Endothelial cell of umbilical vein (primary cell): ENCODE measurements at places on chromosomes 4 and X.

GRCh38 chr4:99734583-99735322 lies 77.1 kb upstream of the C4orf54 start:
- no peaks in the 10 kb centered on the region for H3K36me3 ChIP-seq
- no peaks in the 10 kb centered on the region for H3K4me1 ChIP-seq
- no peak for DNase-seq
- H3K27ac ChIP-seq = no peak overlapping the region
- no peak overlapping the region for H3K4me3 ChIP-seq
- H3K27me3 ChIP-seq = no peaks in the 10 kb centered on the region

GRCh38 chrX:69238114-69238886 lies 73.0 kb upstream of the PJA1 start:
- H3K4me1 ChIP-seq = no peaks in the 10 kb centered on the region
- H3K27me3 ChIP-seq = no peaks in the 10 kb centered on the region
- H3K36me3 ChIP-seq = no peaks in the 10 kb centered on the region
- no peak for DNase-seq
- H3K27ac ChIP-seq = no peak overlapping the region

DNA sequence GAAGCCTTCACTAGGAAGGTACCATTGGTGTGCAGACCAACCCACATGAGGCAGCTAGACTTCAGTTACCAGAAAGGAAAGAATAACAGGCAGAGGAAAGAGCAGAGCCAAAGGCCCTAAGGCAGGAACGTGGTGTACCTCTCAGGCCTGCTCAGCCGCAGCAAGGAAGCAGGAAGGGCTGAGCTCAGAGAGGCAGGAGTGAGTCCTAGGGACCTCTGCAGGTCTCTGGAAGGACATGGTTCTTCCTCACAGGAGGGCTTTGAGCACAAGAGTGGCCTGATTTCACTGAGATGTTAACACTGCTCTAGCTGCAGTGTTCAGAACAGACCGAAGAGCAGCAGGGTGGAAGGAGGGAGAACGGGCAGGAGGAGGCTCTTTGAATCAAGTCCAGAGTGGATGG lies 124.6 kb downstream of the DCHS2 start:
- no peaks in the 10 kb centered on the region for H3K4me1 ChIP-seq
- no peak overlapping the region for H3K27ac ChIP-seq
- no peaks in the 10 kb centered on the region for H3K36me3 ChIP-seq
- DNase-seq = no peak

DNA sequence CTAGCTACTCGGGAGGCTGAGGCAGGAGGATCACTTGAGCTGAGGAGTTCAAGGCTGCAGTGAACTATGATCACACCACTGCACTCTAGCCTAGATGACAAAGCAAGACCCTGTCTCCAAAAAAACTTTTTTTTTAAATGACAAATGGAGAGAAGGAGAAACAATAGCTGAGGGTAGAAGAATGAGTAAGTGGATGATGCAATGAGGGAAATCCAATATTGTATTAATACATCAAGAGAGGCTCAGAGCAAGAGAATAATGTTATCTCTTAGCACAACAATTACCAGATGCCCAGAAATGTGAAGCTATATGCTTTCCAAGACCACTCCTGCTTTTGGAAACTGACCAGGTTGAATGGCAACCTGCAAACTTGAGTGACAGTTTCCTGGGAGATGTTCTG lies 19.9 kb upstream of the GPR173 start:
- H3K36me3 ChIP-seq = no peaks in the 10 kb centered on the region
- no peak overlapping the region for H3K4me3 ChIP-seq
- no peaks in the 10 kb centered on the region for H3K27me3 ChIP-seq
- H3K4me1 ChIP-seq = no peaks in the 10 kb centered on the region
- no peak overlapping the region for H3K27ac ChIP-seq

DNA sequence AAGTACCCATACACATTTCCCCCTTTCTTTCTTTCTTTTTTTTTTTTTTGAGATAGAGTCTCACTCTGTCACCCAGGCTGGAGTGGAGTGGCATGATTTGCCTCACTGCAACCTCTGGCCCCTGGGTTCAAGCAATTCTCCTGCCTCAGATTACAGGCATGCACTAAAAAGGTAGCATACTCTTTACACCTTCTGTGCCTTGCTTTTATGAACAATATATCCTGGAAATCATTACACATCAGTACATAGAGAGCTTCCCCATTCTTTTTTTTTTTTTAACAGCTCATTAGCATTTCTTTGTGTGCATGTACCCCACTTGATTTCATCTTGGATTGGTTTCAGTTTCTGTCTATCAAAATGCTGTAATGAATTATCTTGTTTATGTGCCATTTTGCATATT lies 18.6 kb upstream of the HSD17B10 start:
- no peaks in the 10 kb centered on the region for H3K27me3 ChIP-seq
- H3K27ac ChIP-seq = no peak overlapping the region
- no peaks in the 10 kb centered on the region for H3K36me3 ChIP-seq
- H3K4me3 ChIP-seq = no peak overlapping the region
- H3K4me1 ChIP-seq = no peaks in the 10 kb centered on the region

DNA sequence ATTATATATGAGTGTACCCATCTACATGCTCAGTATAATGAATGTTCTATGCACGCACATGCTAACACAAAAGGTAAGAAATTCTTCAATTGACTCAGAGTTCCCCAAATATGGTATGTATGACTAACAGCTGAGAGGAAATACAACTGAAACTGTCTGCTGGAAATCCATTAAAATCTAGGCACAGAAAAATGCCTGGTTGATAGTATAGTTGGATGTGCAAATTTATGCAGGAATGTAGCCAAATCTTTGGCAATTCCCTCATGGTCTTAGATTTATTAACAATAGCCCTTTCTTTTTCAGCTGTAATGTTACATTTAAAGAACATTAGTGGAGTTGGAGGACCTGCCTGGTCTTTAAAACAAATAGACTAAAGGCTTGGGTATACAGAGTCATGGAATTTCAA lies 5.5 kb downstream of the CAMK2D start:
- no peak overlapping the region for H3K27ac ChIP-seq
- H3K36me3 ChIP-seq = no peaks in the 10 kb centered on the region
- no peak overlapping the region for H3K4me3 ChIP-seq
- peaks cover 29% of the 10 kb centered on the region for H3K4me1 ChIP-seq
- no peaks in the 10 kb centered on the region for H3K27me3 ChIP-seq

GRCh38 chr4:77852892-77853495 lies 9.6 kb upstream of the MRPL1 start:
- H3K36me3 ChIP-seq = no peaks in the 10 kb centered on the region
- no peak for DNase-seq
- H3K4me1 ChIP-seq = peaks cover 27% of the 10 kb centered on the region
- H3K27ac ChIP-seq = no peak overlapping the region

- peak; percentile 58 for DNase-seq
- peak overlapping the region; percentile 78 for H3K27ac ChIP-seq
- peaks cover 16% of the 10 kb centered on the region for H3K4me1 ChIP-seq
Measured at GRCh38 chrX:9911487-9911886, 55.7 kb upstream of the CLDN34 start.

GRCh38 chr4:53489279-53489889 lies 101.9 kb downstream of the LNX1 start:
- H3K4me1 ChIP-seq = peaks cover 6% of the 10 kb centered on the region
- H3K4me3 ChIP-seq = no peak overlapping the region
- H3K27ac ChIP-seq = no peak overlapping the region
- H3K27me3 ChIP-seq = peaks cover 2% of the 10 kb centered on the region
- DNase-seq = peak; percentile 13

GRCh38 chr4:122674371-122674770 lies 53.5 kb upstream of the IL21 start:
- peak; percentile 57 for DNase-seq
- H3K4me3 ChIP-seq = no peak overlapping the region
- no peaks in the 10 kb centered on the region for H3K36me3 ChIP-seq

DNA sequence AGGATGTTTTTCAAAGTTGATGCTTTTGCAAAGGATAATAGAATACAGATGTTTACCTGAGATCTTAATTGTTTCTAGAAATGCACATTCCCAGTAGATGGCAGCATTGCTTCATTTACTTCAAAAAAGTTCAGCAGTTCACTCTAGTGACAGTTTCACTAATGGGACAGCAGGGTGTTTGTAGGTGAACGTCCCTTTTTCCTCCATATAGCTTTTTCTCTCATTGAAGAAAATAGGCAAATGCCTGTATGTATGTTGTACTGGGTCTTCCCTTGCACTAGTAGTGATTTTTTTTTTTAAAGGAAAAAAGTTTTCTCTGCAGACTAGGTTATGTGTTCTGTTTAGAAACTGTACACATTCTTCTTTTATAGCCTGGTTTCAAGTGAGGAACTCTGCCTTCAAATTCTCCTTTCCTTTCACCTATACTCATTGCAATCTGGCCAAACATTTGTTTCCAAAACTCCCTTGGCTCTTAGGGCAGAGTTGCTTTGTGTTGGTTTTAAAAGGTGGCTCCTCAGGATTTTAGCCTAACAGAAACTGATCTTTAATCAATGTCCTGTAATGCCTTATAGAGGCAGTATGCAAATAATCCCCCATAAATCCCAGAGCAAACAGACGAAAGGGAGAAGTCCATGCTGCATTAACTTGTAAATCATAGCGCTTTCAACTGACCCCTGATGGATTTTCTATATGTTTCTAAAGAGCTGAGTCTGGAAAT lies 86.3 kb downstream of the EGF start:
- H3K27me3 ChIP-seq = peaks cover 16% of the 10 kb centered on the region
- H3K4me3 ChIP-seq = no peak overlapping the region
- H3K4me1 ChIP-seq = no peaks in the 10 kb centered on the region
- H3K27ac ChIP-seq = no peak overlapping the region
- H3K36me3 ChIP-seq = no peaks in the 10 kb centered on the region

DNA sequence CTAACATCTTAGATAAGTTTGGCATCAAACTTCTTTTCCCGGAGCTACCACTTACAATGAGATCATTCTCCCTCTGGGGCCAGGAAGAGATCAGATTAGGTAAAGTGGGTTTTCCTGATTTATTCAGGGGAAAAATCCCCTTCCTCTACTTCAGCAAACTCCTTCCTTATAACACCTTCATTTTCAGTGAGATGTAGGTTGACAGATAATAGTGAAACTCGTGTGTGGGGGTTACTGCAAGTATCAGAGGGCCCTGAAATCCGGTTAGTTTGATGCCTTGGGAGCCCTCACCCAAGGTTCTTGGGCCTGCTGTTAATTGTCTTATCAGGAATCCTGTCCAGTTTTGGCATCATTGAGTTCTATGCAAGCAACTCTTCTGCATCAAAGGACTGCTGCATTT lies 10.8 kb downstream of the FTHL17 start:
- H3K27me3 ChIP-seq = no peaks in the 10 kb centered on the region
- H3K27ac ChIP-seq = no peak overlapping the region
- no peak overlapping the region for H3K4me3 ChIP-seq
- H3K4me1 ChIP-seq = no peaks in the 10 kb centered on the region

DNA sequence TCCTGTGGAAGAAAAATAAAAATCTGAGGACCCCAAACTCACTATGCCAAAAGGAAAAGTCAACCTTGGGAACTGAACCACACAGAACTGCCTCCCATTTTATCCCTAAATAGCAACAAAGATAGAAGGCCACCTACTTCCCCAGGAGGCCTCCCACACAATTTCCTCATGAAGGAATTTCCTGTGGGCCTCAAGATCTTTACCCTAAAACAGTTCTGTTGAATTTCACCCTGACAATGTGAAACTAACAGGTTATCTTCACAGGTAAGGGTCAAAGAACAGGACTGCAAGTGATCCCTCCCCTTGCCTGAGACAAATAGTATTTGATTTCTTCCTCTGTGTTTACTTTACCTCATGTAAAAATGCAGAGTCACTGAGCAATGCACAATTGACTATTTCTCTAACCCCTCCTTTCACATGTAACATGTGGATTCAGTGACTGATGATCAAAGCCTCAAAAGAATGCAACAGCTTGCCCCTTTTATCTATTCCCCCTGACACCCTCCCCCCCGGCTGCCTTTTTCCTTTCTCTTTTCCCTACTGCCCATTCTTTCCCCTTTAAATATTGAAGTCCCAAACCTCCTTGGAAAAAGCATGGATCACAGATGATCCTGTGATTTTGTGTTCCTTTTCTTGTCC lies 33.3 kb downstream of the MEPE start:
- no peaks in the 10 kb centered on the region for H3K4me1 ChIP-seq
- no peak for DNase-seq
- H3K4me3 ChIP-seq = no peak overlapping the region

DNA sequence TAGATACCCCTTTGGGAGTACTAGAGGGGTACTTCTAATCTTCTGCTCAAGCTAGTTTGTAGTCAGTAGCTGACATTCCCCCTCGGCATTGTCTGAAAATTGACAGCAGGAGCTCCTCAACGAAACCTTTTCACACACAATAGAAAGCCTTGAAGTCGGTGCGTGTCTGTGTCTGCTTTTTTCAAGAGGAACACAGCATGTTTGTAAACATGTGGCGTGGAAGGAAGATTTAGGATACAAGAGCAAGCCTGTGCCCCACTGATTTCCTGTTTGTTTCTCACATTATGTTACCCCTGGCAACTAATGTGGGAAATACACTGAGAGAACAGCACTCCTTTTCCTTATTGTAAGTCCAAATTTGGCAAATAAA lies 252.6 kb downstream of the ANKRD50 start:
- peaks cover 3% of the 10 kb centered on the region for H3K4me1 ChIP-seq
- no peak overlapping the region for H3K27ac ChIP-seq
- no peaks in the 10 kb centered on the region for H3K36me3 ChIP-seq
- peak; percentile 59 for DNase-seq
- no peaks in the 10 kb centered on the region for H3K27me3 ChIP-seq
- no peak overlapping the region for H3K4me3 ChIP-seq

GRCh38 chr4:42555828-42556227 lies 101.1 kb downstream of the ATP8A1 start:
- H3K27me3 ChIP-seq = no peaks in the 10 kb centered on the region
- H3K4me3 ChIP-seq = no peak overlapping the region
- no peak overlapping the region for H3K27ac ChIP-seq
- no peaks in the 10 kb centered on the region for H3K36me3 ChIP-seq

- H3K4me3 ChIP-seq = peak overlapping the region; percentile 85
- peak; percentile 42 for DNase-seq
- H3K36me3 ChIP-seq = no peaks in the 10 kb centered on the region
- peaks cover 10% of the 10 kb centered on the region for H3K27me3 ChIP-seq
Measured at GRCh38 chrX:129522184-129523078, 859 bp downstream of the SMARCA1 start.

GRCh38 chr4:1338752-1339414 lies 8.1 kb upstream of the UVSSA start:
- H3K4me3 ChIP-seq = no peak overlapping the region
- H3K27me3 ChIP-seq = no peaks in the 10 kb centered on the region
- H3K27ac ChIP-seq = no peak overlapping the region
- no peak for DNase-seq

- H3K36me3 ChIP-seq = no peaks in the 10 kb centered on the region
- DNase-seq = no peak
- H3K27me3 ChIP-seq = no peaks in the 10 kb centered on the region
- no peak overlapping the region for H3K27ac ChIP-seq
Measured at GRCh38 chr4:7309636-7310390, 117.5 kb downstream of the SORCS2 start.
